ENCODE measurements at places on chromosomes 5 and 9. TPM values are rescaled to one million over a fixed set of nuclear protein-coding genes. Genes with fewer than 3 reads are reported as not detected.

- no peak for DNase-seq
Measured at GRCh38 chr5:107764976-107765804, 94.5 kb upstream of the EFNA5 start.

DNA sequence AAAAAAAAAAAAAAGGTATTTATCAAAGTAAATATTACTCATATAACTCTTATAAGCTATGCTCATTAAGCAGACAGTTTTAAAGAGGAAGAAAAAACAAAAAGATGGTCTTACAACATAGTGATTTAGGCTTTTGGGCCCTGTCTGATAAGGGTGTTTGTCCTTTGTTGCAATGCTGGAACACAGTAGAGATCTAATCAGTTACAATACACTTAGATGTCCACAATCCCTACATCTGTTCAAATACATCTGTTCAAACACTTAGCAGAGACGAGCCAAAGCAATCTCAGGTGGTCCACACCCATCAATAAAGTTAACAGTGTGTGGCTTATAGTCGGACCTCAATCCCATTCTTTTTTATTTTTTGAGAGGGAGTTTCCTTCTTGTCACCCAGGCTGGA lies 11.0 kb downstream of the PRXL2C start:
- no peak for DNase-seq

DNA sequence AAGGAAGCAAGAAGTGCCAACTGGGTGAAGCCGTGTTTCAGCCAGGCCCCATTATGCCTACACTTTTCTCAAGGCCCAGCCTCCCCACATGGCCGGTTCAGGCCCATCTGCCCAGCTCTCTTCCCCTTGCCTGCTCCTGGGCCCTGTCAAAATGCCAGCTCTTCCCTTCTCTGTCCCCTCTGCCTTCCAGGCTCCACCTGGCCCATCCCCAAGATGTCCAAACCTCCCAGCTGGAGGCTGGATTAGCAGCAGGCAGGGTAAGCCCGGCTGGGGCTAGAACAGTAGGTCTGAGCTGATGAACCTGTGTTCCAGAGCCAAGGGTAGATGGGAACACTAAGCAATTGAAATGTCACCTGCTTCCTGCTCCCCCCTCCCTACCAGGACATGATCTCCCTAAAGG lies 64.1 kb upstream of the HSPA9 start:
- no peak for DNase-seq

GRCh38 chr9:25557645-25558300 lies 120.5 kb downstream of the TUSC1 start:
- no peak for DNase-seq

GRCh38 chr5:32462618-32463017 lies 18.1 kb upstream of the ZFR start:
- DNase-seq: no peak

DNA sequence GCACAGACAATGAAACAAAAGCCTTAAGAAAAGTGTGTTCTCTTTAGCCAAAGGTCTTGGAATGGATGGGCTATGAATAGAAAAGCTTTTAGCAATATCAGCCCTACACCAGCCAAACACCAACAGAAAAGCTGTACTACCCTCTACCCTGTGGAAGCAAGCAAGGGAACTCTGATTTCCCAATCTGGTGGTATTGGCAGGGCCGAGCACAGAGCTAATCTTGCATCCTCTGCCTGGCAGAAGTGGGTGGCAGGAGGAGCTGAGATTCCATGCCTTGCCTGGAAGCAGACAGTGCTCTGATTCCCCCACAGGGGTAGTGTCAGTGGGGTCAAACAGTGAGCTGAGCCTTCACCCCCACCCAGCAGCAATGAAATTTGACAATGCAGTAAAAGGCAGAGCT lies 29.6 kb upstream of the ZNF782 start:
- no peak for DNase-seq

DNA sequence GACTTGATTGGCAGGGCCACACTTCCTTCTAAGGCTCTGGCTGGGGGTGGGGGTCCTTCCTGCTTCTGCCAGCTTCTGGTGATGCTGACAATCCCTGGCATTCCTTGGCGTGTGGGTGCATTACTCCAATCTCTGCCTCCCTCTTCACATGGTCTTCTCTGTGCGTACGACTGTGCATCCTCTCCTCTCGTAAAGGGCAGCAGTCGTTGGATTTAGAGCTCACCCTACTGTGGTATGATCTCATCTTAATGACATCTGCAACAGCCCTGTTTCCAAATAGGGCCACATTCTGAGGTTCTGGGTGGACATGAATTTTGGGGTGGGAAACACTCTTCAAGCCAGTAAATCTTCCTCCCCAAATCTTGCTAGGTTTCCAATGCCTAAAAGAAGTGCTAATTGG lies 36.8 kb downstream of the ROPN1L start:
- DNase-seq: no peak

Gene DBH
- 0.39 TPM for polyA plus RNA-seq

Gene FRMPD1
- 0.90 TPM for polyA plus RNA-seq

All from kidney (tissue), 22 donors.